MM.1S (cell line): ENCODE measurements at places on chromosomes 2 and 18.

DNA sequence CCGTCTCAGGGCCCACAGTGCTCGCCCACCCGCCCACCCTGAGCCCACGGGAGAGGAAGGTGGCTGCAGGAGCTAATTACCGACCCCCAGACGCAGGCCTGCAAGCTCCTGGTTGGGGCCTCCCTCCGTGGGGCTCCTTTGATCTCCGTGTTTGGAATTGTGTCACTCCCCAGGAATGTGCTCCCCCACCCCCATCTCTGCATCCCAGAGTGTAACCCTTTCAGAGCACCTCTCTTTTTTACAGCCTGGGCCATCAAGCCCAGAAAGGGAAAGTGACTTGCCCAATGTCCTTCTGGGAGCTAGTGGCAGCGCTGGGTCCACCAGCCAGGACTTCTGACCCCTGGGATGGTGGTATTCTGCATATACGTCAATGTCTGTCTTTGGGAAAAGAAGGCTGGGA lies 335.1 kb downstream of the CYRIA start:
- H3K27ac ChIP-seq, result no peak overlapping the region
- DNase-seq, result no peak
- no peaks in the 10 kb centered on the region for H3K36me3 ChIP-seq
- no peaks in the 10 kb centered on the region for H3K27me3 ChIP-seq
- H3K4me1 ChIP-seq, result no peaks in the 10 kb centered on the region

GRCh38 chr2:214547931-214548330 lies 137.1 kb downstream of the VWC2L start:
- H3K4me3 ChIP-seq, result no peak overlapping the region
- no peaks in the 10 kb centered on the region for H3K36me3 ChIP-seq
- H3K27me3 ChIP-seq, result no peaks in the 10 kb centered on the region
- H3K4me1 ChIP-seq, result no peaks in the 10 kb centered on the region
- H3K27ac ChIP-seq, result no peak overlapping the region

- no peak overlapping the region for H3K4me3 ChIP-seq
- no peaks in the 10 kb centered on the region for H3K27me3 ChIP-seq
- H3K27ac ChIP-seq, result no peak overlapping the region
- no peaks in the 10 kb centered on the region for H3K36me3 ChIP-seq
- no peak for DNase-seq
Measured at GRCh38 chr2:208369091-208369490, 37.5 kb upstream of the PTH2R start.

- no peaks in the 10 kb centered on the region for H3K36me3 ChIP-seq
- H3K4me1 ChIP-seq, result peaks cover 16% of the 10 kb centered on the region
- no peak overlapping the region for H3K4me3 ChIP-seq
- DNase-seq, result no peak
Measured at GRCh38 chr2:51778806-51779205, 746.9 kb upstream of the NRXN1 start.

GRCh38 chr2:83640506-83640905 lies 818.6 kb downstream of the SUCLG1 start:
- DNase-seq, result no peak
- no peak overlapping the region for H3K4me3 ChIP-seq
- H3K27me3 ChIP-seq, result no peaks in the 10 kb centered on the region
- no peaks in the 10 kb centered on the region for H3K4me1 ChIP-seq

DNA sequence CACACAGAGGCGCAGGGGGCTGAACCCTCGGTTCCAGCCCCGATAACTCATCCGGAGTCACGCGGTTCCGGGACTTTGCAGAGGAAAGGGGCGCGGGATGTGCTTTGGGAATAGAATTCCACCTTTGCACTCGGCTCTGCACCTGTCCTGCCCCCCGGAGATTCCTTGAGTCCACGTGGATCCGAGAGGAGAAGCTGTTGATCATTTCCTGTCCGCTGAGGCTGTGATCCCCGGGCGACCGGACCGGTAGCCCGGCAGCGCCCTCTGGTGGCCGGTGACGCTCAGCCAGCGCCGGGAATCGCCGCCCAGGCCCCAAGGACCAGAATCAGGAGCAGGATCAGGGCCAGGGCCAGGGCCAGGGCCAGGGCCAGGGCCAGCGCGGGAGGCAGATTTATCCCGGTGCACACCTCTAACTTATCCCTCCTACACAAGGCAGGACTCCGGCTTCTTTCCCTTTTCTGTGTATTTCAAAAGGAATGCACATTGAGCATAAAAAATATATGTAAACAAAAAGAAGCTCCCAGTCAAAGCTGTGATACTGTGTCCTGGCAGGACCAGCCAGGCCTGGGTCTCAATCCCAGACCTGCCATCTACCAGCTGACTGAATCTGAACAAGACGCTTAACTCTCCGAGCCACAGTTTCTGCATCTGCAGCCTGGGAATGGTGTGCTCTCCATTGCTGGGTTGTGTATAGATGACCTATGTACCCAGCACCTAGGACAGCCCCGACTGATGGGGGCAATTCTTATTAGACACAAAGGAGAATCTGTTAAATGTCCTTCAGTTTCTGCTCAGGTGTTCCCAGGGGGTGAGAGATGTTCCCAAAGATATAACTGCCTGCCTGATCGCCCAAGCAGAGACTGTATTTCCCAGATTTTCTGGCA lies 8.5 kb upstream of the SPATA3 start:
- peak; percentile 70 for DNase-seq
- H3K27me3 ChIP-seq, result no peaks in the 10 kb centered on the region
- H3K36me3 ChIP-seq, result no peaks in the 10 kb centered on the region
- no peaks in the 10 kb centered on the region for H3K4me1 ChIP-seq
- H3K27ac ChIP-seq, result no peak overlapping the region

DNA sequence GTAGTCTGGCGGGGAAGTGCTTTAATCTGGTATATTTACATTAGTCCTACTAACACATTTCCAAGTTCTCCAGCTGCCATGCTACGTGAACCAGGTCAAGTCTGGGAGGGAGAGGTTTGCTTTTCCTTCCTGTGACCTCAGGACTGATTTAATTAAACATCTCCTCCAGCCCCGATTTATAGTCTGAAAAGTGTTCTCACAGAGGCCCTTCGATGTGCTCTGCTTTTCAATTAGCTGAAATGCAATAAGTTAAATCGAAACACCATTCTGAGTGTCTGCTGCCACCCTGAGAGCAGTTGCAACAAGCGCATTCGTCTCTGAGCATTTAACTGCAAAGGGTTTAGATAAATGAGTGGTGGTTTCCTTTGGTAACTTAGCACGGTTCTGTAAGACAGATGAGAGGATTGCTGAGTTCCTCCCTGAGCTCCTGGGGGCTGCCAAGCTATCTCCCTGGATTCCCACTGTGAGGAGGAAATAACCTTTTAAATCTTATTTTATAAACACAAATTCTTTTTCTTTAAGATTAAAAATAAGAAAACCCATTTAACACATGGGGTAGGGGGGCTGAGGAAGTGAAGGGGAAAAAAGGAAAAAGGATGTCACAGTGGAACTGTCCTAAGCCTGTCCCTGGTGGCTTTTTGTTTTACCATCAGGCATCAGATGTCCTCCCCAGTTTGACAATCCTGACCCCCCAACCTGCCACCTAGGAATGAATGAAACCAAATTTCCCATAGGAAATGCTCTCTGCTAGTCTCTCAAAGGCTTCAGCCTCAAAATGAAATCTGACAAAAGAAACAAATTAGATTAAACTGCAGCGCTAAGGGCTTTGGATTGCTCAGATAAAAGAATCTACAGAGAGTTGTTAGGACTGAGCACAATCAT lies 56.5 kb upstream of the CREB1 start:
- no peaks in the 10 kb centered on the region for H3K27me3 ChIP-seq
- H3K27ac ChIP-seq, result no peak overlapping the region
- H3K4me1 ChIP-seq, result no peaks in the 10 kb centered on the region

DNA sequence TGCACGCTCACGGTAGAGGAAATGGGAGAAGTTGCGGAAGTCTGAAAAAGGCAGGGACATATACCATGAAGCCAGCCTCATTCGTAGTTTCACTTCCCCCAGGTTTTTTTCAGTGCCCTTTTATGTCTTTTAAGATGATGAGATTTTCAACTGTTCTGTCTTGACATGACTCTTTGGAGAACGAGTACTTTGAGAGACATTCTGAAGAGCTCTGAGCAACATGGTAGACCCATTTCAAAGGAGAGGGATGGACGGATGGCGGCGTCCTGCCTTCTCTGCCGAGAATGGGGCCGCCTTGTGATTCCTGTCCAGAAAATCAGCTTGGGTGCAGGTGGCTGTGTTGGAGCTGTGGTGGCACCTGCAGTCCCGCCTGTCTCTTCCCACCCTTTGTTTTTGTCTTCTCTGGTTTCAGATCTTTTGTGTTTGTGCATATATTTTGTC lies 41.7 kb downstream of the SH3BP4 start:
- peak overlapping the region; percentile 48; the same call in 1 of the 2 replicates for H3K4me3 ChIP-seq
- no peaks in the 10 kb centered on the region for H3K27me3 ChIP-seq
- H3K27ac ChIP-seq, result peak overlapping the region; percentile 80
- peaks cover 15% of the 10 kb centered on the region for H3K4me1 ChIP-seq
- H3K36me3 ChIP-seq, result no peaks in the 10 kb centered on the region
